Amygdala (tissue), 56 donors: ENCODE measurements at places on chromosomes 6 and 20.

GRCh38 chr20:23039885-23040508 lies 4.9 kb downstream of the SSTR4 start:
- no peak for DNase-seq

DNA sequence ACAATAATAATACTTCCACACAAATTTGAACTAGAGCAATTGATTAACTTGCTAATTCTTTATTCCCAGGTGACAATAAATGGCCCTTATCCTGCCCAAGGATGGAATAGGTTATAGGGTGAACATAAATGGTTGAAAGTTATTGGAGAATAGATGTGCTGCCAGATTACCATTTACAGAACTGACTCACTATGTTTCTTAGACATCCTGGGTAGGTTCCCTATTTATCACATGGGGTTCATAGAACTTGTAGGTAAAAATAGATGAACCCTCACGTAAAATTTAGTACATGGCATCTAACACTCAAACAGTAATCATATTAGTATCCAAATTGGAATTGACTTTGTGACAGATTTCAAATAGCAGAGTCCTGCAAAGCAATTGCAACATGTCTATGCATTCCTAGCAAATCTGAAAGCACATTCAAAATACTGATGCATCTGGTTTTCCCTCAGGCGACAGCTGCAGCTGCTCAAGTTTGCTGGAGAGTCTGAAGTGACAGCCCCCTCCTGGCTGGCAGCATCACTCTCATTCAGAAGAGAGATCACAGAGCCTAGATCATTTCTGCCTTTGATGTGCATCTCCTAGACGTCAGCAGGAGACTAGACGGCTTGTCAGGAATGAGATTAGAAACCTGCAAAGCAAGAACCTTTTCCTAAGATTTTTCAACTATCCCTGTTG lies 80.2 kb upstream of the RNF217 start:
- DNase-seq = no peak

- no peak for DNase-seq
Measured at GRCh38 chr6:34529665-34530327, 26.3 kb downstream of the SPDEF start.

GRCh38 chr6:3357678-3358077 lies 98.9 kb downstream of the PSMG4 start:
- no peak for DNase-seq

- DNase-seq = peak; percentile 16
Measured at GRCh38 chr6:110415086-110415916, at the start of gene DDO. Gene DDO (minus strand): TSS chr6:110415575. CDS start chr6:110413462, 2,113 bp downstream.

DNA sequence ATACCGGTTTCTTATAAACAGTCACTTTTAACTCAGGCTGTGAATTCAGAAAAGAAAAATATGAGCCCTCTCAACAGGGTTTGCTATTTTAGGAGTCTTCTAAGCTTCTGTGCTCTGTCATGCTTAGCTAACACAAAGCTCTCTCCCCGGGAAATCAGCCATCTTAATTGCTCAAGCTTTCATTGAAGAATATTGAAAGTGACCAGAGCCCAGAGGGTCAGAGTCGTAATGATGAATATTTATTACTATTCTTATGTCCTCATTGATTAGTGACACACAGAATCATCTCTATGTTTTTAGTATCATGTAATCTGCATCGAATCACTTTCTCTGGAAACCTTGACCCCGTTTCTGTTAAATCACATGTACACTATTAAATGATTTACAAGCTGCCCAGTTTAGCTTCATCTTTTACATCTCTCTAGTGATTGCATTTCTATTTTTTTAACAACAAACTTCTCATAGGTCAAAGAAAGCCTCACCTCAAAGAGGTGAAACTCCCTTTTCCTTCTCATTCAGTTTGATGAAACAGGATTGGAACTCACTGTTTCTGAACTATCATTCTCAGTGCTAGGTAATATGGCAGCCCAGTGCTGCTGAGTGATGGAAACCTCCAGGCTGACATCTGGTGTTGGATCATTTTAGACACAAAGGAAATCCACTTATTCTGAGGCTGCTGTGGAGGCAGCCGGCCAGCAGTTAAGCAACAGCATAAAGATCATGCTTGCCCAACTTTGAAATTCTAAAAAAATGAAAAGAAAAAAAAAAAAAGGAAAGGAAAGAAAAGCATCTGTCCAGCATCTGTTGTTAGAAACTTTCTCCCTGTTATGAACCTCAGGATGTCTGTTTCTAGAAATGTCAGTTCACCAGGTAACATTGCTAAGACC lies 96.3 kb downstream of the RFPL4B start:
- DNase-seq = no peak

DNA sequence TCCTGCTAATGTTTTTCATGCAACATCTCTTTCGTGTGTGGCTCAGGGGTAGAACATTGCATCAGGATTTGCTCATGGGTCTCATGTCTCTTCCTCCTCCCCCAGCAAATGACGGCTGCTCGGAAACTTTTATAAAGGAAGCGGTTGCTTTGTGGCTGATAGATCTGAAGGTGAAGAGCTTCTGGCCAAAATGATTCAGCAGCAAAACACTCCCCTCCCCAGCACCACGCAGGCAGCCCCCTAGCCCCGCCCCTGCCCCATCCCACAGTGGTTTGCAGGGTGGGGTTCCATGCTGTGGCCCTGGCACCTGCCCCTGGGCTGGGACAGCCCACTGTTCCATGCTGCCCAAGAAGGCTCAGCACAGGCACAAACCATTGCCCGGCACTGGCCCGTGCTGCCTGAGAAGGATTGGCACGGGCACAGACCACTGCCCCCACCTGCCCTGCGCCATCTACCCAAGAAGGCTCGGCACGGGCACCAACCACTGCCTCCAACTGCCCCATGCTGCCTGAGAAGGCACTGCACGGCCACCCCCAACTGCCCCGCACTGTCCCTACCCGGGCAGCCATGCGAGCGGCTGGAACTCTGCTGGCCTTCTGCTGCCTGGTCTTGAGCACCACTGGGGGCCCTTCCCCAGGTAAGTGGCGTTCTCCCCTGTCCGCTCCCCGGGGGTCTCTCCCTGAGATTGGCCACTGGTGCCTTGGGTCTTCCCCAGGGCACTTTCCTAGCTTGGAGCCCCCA lies at the start of gene CST7:
Gene CST7 (plus strand): TSS at position 331 of the 741 bp plus-strand sequence. CDS start 237 bp downstream, at position 568.
- no peak for DNase-seq

GRCh38 chr6:48744948-48745347 lies 634.0 kb upstream of the PTCHD4 start:
- no peak for DNase-seq

- peak; percentile 35 for DNase-seq
Measured at GRCh38 chr20:6008254-6008653, 45.6 kb downstream of the LRRN4 start.

- no peak for DNase-seq
Measured at GRCh38 chr20:10857352-10858070, 183.7 kb upstream of the JAG1 start.

DNA sequence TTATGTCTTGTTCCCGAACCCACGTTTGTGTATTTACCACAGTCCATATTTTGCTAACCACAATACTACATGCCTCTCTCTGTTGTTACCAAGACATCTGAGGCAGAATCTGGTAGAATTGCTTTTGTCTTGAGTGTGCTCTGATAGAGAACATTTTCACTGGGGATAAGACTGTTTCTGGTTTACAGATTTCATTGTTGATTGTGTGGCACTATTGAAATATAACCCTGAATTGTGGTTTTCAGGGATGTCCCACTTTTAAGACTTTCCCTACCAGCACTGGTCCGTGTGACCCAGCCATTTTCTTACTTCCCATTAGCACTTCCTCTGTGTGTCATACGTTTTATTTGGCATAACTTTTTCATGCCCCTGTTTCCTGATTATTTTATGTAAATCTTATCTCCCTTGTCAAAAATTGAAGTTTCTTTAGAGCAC lies 12.2 kb downstream of the NCOA7 start:
- DNase-seq = no peak

DNA sequence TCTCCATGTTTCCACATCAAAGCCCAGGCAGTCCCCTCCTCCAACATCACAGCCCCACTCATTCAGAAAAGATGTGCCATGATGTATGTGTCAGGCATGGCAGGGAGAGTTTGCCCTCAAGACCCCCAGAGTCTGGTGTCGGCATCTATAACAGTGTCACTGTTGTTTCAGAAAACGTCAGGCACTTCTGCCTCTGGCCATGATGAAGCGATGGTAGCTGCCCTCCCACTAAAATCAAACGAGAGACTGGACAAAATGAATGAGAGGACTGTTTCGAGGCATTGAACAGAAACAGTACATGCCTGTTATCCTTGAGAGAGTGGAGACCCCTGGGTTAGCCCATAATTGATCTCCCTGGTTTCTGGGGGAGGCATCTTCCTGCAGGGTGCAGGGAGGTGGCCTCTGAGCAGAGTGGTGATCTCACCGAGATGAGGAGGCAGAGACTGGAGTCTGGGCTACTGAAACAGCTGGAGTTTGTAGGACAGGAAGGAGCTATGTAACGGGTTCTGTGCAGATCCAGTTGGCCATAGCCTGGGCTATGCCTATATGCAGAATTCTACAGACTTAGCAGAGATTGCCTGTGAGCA lies 144.5 kb downstream of the SYCP2 start:
- no peak for DNase-seq

DNA sequence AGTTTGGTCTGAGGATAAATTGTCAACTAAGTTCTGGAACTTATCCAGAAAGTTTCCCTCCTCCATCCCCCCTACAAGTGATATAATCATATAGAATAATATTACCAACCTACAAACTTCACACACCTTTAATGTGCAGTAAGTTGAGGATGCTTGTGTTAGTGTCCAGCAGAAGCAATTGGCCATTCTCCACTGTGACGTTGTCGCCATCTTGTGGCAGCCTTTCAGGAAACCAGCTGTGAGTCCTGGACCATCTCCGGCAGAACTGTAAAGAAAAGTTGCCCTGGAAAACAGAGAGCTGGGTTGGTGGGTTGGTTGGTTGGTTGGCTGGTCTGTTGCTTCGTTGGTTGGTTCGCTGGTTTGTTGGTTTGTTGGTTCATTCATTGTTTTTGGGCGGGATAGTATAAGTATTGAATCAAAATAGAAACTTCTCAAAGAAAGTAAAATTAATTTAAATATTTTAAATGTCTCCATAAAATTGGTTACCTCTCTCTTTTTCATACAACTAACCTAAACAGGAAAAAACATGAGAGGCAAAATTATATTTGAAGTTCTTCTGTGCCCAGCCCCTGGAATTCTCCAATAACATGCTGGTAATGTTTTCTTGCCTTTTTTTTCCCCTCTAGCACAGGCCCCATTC lies 127.5 kb downstream of the PKHD1 start:
- peak; percentile 12 for DNase-seq

- DNase-seq = no peak
Measured at GRCh38 chr6:6678185-6678671, 89.7 kb downstream of the LY86 start.

- DNase-seq = no peak
Measured at GRCh38 chr6:158000530-158001307, 19.1 kb downstream of the SYNJ2 start.

- DNase-seq = no peak
Measured at GRCh38 chr20:35017099-35017835, 61.6 kb downstream of the MYH7B start.

DNA sequence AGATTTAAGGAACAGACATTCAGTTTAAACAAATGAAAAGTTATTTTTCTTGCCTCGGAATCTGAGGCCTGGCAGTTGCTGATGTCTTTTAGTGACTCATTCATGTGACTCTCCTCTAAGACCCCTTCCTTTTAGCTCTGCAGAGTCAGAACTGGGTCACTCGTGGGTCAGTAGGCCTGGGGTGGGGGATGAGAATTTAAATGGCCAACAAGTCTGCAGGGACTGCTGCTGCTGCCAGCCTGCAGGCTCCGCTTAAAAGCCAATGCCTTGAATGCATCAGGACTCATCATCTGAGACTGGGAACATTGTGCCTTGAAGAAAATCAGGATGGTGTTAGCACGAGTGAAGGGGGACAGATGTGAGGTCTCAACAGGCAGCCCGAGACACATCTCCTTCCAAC lies 404.3 kb downstream of the CDH26 start:
- no peak for DNase-seq

DNA sequence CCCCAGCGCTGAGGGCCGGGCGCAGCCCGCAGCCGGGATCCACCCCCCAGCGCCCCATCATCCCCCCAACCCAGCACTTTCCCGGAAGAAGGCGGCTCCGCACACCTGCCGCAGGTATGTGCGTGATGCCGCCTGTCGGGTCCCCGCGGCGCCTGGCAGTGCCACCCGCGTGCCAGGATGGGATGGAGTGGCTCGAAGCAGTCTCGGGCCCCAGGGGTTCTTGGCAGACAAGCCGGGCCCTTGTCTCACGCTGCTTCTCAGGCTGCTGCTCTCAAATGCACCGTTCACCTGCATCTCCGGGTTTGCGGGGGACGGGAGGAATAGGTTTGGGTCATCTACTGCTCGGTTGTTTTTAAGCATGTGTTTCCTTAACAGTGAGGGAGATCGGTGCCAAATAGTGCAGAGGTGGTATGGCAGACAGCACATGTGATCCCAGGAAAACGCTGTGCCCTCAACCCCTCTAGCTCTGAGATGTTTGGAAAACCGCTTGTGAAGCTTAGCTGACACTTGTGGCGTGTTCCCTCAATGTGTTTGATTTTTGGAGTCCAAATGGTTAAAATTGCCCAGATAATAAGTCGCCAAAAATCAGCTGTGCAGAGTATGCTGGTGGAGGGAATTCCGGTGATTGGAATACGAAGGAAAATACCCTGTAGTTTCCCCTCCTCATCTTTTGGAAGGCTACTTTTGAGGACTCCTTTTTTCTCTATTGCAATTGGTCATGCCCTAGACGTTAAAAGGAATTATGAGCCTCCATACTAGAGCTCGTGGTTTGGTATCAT lies 926 bp downstream of the MYLIP start:
- no peak for DNase-seq

GRCh38 chr6:34056305-34057108 lies 89.4 kb downstream of the GRM4 start:
- no peak for DNase-seq

DNA sequence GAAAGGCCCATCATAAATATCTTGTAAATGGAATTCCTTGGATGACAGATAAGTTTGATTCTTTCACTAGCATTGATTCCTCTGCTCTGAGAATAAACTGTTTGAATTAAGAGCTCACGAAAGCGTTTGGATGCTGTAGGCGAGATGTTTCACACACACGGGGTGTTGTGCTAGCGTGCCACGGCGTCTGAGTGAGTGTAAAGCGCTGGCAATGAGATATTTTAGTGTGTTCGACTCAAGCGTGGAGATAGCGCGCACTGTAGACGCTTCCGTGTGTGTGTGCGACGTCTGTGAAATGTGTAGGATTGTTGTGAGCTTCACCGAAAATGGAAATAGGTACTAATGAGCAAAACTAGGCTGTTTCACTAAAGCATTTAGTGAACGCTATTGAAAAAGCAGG lies 29.4 kb upstream of the ADRM1 start:
- DNase-seq = no peak

GRCh38 chr6:1665214-1665613 lies 55.5 kb downstream of the FOXC1 start:
- no peak for DNase-seq

GRCh38 chr6:150800674-150801314 lies 64.7 kb upstream of the MTHFD1L start:
- DNase-seq = no peak

GRCh38 chr6:138372711-138373463 lies 4.8 kb upstream of the SMIM28 start:
- DNase-seq = no peak

- no peak for DNase-seq
Measured at GRCh38 chr6:110095935-110096334, 83.5 kb downstream of the WASF1 start.
